Stimulated activated CD4-positive, alpha-beta T cell treated with anti-CD3 and anti-CD28 coated beads, Interleukin-2, amount 100 ng/mL, for 4 hours (primary cell): ENCODE measurements at places on chromosomes 6 and 20.

- DNase-seq: no peak
Observed at GRCh38 chr6:87830907-87831306, 128.9 kb upstream of the AKIRIN2 start.

DNA sequence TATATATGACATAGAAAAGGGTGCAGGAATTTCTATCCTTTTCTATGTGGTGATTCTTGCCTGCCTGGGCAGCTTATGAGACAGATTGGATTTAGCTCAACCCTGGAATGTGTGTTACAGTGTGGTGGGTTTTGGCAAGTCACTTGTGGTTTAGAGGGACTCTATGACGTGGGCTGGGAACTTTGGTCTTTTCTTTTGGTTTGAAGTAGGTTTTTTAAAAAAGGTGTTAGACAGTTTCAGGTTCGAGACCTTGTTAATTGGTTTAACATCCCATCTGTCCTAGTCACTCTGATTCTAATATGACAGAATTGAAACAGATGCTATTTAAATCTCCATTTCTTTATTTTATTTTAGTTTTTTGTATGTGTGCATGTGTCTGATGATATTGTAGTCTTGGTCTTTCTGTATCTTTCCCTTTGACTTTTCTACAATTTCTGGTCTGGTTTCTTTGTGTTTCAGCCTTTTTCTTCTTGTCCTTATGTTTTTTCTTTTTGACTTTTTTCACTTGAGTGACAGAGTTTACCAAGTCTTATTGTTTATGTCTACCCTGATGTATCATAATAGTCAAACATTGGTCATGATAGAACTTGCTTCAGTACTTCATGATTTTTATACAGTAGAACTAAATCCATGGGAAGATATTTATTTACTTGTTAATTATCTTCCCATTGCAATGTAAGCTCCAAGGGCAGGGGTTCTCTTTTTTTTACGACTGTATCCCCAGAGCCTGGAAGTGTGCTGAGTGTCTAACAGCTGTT lies 174.3 kb downstream of the CDKAL1 start:
- no peak for DNase-seq

- no peak for DNase-seq
Observed at GRCh38 chr20:32455171-32455900, 97.2 kb downstream of the ASXL1 start.

DNA sequence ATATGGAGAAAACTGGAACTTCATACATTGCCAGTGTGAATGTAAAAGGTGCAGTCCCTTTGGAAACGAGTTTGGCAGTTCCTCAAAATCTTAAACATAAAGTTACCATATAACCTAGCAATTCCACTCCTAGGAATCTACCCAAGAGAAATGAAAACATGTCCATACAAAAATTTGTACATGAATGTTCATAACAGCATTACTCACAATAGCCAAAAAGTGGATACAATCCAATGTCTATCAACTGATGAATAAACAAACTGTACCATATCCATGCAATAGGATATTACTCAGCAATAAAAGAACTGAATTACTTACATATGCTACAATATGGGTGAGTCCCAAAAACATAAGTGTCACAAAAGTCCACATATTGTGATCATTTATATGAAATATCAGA lies 48.7 kb upstream of the ERVFRD-1 start:
- DNase-seq: no peak

DNA sequence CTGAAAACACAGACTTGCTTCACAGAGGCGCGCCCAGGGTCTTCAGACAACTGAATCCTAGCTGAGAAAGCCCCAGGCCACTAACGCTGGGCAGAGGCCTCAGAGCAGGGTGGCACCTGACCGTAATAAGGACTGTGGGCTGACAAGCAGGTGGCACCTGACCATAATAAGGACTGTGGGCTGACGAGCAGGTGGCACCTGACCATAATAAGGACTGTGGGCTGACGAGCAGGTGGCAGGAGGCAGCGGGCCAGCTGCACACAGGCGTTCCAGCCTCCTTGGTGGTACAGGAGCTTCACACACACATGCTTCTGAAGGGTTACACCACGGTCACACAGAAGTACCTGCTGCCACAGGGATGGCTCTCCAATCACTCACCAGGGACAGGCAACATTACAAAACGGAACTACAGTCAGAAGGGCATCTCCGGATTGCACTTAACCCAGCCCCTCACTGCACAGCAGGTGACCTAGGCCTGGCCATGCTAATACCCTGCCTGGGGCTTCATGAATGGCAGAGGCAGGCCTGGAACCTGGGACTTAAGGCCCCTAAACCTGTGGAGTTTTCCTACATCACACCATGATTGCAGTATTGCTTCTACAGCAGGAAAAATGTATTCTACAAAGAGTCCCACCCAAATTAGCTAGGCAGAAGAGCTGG lies 50.8 kb downstream of the PSMG4 start:
- DNase-seq: no peak

GRCh38 chr6:130787726-130788500 lies 39.3 kb upstream of the SMLR1 start:
- DNase-seq: no peak

GRCh38 chr6:38178584-38178886 lies 359.0 kb downstream of the ZFAND3 start:
- no peak for DNase-seq

DNA sequence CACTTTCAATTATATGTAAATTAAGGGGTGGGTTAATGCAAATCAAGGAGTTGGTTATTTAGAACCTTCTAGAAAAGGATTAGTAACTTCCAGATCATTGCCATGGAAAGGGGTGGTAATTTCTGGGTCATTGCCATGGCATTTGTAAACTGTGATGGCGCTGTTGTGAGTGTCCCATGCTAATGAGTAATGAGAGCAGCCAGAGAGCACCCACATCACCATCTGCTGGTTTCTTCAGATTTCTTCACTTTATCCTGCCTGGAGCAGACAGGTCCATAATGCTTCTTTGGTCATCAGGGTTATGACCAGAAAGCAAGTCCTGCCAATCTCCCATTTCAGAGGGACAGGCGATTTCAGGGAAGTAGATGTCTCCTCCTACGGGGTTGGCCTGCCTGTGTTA lies 311.3 kb upstream of the CNR1 start:
- no peak for DNase-seq

DNA sequence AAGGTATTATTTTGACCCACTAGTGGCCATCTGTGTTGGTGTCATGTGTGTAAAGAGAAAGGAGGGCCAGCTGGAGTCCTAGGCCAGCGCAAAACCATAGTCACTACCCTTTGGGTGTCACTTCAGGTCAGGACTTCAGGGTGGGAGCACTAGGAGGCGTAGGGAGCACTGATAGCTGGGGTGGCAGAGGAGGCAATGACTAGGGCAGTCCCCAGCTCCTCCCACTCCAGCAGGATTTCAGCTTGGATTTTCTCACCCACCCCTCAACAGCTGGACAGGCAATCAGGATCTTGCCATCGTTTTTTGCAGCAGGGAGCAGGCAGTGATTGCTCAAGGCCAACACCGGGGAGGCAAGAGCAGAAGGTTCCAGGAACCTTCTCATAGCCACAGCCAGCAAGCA lies 4.2 kb upstream of the HLA-DOA start:
- DNase-seq: no peak

DNA sequence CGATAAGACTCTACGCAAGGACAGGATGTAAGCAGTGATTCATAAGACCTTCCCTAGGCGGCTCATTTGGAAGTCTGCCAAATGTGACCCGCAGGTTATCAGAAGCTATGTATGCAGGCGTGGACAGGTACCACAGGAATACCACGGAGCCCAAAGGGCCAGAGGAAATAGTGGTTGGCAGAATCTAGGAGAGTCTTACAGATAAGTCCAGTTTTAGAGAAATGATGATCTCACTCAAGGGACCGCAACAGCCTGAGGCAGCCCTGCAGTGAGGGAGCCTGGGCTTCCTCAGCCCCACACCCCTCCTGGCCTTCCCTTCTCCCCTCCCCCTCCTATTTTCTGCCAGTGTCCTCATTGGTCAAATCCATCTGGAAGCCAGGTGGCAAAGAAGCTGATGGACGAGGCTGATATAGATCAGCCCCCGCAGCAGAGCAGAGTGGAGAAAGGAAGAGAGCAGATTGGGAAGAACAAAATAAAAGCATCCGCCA lies 110.6 kb downstream of the FNDC1 start:
- no peak for DNase-seq

DNA sequence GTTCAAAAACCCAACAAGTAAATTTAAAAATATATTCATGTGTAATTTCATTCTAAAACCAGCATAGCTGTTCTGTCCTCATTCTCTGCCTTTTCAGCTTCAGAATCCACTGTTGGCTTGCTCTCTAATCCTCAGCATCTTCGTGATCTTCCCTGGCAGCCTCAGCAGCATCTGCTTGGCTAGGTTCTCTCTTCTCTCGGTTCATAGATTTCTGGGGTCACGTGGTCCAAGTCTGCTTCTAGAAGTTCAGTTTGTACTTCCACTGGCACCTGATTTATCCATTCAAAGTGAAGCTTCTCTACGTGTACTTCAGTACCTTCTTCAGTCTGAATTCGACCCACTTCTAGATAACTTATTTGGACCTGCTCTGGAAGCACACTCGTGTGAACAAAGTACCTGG lies 245.7 kb downstream of the EPM2A start:
- no peak for DNase-seq

- DNase-seq: no peak
Observed at GRCh38 chr20:19301843-19302242, 89.4 kb downstream of the SLC24A3 start.

- no peak for DNase-seq
Observed at GRCh38 chr20:22020201-22020600, 314.7 kb downstream of the PAX1 start.

DNA sequence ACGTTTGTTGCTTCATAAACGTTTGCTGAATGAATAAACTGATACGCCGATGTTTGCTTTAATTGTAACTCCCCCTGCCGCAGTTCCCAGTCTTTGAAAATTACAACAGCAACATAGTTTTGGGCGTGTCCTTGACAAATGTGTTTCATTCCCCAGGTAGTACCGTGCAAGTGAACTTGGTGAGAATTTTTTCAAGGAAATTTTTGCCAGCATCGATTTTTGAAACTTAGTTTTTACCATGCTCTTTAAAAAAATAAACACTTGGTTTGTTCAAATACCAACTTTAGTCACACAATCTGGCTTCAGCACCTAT lies 60.1 kb downstream of the FAM217A start:
- DNase-seq: no peak

DNA sequence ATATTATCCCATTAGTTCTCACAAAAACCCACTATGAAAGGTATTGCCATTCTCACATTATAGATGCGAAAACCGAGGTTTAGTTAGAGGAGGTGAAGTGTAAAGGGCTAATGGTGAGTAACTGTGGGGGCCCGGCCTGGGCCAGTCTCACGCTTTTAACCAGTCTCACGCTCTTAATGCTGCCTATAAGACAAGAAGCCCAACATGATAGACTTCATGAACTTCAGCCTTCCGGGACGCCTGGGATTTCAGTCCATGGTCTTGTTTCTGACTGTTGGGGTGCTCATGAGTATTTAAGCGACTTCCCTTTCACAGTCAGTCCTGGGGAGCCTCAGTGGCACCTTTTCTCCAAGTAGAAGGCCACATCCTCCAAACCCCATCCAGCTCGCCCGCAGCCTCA lies 31.7 kb downstream of the AGPAT4 start:
- no peak for DNase-seq

GRCh38 chr6:43584892-43585570 lies 9.0 kb downstream of the POLH start:
- DNase-seq: no peak

DNA sequence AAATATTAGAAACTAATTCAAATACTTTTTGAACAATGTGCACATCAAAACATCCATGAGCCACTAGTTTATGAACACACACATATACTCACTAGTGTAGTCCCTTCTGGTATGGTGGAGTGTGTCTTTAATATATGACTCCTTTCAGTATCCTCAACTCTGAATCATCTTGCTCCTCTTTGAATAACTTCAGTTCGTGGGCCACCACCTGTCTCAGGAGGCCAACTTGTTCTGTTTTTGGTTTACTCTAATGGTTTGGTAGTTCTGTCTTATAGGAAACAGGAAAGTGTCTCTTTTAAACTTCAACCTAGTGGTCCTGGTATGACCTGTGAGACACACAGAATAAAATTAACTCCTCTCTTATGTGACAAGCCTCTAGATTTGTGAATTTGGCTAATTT lies 55.6 kb downstream of the ZNF292 start:
- DNase-seq: no peak

DNA sequence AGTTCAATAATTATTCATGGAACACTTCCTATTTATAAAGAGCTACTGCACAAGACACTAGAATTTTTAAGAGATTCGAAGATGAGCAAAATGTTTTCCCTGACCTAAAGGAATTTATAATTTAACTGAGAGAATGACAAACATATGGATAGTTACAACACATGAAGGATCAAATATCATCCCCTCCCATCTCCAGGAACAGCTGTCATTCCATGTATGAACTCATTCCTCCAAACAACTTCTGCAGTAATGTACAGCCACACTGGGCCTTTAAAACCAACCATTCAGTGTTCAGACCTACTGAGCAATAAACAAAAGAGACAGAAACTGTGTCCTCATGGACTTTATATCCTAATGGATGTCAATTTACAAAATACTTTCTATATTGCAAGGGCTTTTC lies 87.8 kb downstream of the KIF16B start:
- DNase-seq: no peak

- no peak for DNase-seq
Observed at GRCh38 chr6:170294298-170294730, 3.4 kb upstream of the DLL1 start.

GRCh38 chr6:24273096-24273870 lies 84.6 kb downstream of the DCDC2 start:
- DNase-seq: no peak

- DNase-seq: no peak
Observed at GRCh38 chr20:51487565-51488268, 54.8 kb downstream of the NFATC2 start.

- no peak for DNase-seq
Observed at GRCh38 chr6:72748759-72749158, 126.9 kb downstream of the KCNQ5 start.

DNA sequence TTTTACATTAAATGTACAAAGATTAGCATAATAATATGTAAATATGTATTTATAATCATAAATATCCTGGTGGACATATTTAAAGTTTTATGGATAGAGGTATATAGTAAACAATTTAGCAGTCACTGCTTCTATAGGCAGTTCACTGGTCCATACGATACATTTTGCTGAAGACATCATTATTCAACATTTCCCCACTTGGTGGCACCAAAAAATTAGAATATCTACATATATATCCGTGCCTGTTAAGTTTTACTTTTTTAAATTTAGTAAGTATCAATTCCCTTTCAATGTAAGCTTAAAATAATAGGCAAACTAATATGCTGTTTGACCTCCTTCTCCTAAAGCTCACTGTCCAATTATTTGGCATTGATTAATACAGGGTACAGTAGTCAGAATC lies 64.2 kb downstream of the LMBRD1 start:
- DNase-seq: no peak
